ENCODE measurements at places on chromosomes 7 and 10.
A peak's percentile ranks its signal among the peaks of the same experiment; 100 is the strongest.

DNA sequence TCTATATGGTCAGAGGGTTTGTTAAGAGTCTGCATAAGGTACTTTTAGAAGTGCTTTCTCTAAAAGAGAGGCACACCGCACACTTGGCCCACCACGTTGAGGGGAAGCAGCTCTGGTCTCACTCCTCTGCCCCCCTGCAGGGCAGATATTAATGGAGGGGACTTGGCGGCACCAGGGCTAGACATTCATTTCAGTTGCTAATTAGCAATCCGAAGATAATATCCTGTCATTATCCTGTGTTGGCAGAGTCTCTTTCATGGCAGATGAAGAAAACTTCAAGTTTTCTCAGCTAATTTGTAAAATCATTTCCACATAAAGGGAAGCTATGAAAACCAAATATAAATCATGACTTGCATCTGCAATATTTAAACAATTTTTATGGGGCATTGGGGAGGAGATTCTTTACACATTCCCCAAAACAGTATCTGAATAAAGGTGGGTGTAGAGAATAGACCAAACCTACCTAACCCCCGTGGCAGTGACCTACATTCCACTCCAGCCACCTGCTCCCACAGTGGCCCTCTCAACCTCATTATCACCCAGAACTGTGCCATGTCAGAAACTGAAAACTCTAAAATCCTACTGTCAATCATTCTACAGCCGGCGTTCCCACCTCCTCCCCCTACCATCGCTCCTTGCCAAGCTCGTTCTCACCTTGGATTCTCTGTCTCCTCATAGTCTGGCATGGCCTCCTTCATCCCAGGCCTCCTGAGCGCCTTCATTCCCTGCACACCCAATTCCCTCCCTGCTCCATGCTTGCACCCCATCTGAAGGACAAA, 54.1 kb upstream of the STK17A start:
- no peak for DNase-seq

DNA sequence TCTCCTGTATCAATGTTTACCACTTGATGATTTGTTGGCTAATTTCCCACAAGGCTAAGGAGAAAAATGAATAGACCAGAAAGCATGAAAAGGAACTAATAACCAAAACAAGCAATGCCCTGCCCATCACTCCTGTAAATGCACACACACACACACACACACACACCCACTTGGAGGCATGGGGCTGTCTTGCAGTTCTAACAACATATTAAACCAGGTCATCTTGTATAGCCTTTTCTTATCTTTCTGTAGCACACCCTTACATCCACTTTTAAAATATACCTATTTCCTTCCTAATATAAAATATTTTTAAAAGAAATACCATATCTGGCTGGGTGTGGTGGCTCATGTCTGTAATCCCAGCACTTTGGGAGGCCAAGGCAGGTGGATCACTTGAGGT, 105.3 kb downstream of the CTTNBP2 start:
- DNase-seq, result no peak

GRCh38 chr10:120460776-120461175, 3.7 kb downstream of the PLPP4 start:
- no peak for DNase-seq

DNA sequence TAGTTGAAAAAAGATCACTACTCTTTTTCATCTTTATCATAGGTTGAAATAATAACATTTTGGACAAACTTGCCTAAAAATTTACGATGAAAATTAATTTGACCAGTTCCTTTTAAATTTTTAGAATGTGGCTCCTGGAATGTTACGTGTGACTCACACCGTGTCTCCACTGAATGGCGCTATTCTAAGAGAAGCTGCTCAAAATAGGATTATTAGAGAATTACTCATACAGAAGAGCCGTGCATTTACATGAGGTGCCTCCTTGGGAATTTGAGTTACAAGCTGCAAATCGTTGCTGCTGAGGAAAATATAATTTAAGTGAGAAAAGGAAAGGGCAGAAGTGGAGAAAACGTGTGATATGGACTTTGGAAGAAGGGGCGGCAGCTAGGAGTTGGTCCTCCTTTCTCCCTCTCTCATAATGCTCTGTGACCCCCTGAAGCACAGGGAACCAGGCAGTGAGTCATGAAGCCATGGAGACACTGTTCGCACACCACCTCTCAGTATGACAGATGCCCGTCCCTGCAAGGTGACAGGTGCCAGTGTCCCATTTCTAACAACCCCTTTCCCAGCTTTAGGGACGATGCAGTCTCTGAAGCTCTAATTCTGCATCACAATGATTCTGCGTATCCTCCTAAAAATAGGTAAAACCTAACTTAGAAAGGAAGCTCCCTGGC, 323.2 kb upstream of the COBL start:
- DNase-seq, result no peak

DNA sequence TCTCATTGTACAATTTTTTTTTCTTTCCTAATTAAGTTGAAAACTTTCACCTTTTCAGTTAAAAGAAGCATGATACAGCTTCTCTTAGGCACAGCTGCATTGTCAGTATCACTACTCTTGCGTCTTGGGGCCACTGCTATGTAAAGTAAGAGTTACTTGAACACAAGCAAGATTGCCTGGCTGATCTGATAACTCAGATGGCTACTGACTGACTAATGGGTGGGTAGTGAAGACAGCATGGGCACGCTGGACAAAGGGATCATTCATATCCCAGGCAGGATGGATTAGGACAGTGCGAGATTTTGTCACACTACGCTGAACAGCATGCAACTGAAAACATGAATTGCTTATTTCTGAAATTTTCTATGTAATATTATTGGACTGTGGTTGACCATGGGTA, 11.6 kb upstream of the ADAMTS14 start:
- DNase-seq, result no peak

- DNase-seq, result peak; percentile 12
These were observed 1.4 kb downstream of the PPP1R17 start for GRCh38 chr7:31688372-31688771.

GRCh38 chr10:78199005-78199725, 165.5 kb downstream of the RPS24 start:
- no peak for DNase-seq

DNA sequence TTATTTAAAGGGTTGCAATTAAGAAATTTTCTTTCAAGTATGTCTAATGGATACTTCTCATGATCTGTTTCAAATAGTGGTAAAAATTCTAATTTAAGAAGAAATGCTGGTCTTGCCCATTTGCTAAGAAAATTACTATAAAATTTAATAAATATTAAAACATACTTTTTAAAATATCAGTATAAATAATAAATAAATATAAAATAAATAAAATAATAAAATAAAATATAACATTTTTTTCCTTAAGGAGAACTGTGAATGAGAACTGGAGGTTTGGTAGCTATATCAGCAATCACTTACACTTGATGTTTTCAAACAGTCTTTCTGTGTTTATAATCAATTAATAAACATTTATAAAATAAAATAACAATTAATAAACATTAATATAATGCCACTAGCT, 266.1 kb downstream of the HGF start:
- DNase-seq, result no peak

DNA sequence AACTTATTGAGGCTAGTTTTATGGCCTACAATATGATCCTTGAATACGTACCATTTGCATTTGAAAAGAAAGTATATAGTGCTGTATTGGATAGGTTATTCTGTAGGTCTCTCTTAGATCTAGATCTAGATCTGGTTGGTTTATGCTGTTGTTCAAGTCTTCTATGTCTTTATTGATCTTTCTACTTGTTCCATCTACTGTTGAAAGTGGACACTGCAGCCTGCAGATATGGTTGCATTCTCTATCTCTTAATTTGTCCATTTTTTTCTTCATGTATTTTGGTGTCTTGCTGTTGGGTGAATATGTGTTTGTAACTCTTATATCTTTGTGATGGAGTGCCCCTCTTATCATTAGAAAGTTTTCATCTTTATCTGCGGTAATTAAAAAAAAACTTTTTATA, 139.4 kb upstream of the PCDH15 start:
- no peak for DNase-seq

DNA sequence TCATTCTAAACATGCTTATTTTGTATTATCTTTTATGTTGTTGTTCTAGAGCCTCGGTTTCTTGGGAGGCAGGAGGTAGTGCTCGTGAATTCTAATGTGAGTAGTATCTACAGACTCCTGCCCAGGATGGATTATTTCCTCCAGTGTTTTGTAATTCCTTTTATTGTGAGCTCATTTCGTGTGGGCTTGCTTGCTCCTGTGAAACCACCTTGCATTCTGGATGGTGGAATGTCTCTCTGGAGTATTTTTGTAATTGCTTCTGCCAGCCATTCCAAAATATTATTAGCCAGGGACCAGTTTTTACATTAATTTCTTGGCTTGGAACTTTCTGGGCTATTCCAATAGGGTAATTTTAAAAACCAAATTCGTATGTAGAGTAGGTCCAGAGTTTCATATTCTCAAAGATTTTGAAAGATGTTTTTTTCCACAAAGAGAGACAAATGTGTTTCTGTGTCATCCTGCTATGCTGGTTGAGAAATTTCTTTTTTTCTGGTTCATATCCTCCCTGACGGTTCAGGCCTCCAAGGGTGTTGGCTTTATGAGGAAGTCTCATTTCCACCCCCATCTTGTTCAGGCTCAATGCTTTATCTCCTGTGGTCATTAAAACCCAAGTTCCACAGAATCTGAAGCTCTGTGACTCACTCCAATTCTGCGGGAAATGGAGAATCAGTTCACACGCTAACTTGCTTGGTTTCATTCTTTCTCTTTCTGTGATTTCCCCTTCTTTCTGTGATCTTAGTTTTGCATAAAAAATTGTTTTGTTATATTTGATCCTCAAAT, 41.7 kb upstream of the CALD1 start:
- peak; percentile 45 for DNase-seq

DNA sequence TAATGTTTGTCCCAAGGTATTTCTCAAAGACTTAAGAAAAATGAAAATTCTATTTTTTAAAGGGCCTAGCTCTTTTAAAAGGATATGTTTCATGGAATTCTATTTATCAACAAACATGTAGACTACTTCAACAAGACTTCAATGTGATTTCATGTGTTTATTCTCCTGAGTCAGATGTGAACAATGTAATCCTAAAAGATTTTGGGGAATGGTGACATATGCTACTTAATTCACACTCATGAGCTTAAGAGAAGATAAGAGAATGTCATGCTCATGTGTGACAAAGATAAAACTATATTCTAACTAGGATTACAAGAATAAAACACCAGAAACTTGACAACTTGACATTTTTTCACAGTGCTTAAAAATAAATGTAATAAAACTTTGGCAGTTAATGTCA, 127.5 kb downstream of the TES start:
- no peak for DNase-seq

DNA sequence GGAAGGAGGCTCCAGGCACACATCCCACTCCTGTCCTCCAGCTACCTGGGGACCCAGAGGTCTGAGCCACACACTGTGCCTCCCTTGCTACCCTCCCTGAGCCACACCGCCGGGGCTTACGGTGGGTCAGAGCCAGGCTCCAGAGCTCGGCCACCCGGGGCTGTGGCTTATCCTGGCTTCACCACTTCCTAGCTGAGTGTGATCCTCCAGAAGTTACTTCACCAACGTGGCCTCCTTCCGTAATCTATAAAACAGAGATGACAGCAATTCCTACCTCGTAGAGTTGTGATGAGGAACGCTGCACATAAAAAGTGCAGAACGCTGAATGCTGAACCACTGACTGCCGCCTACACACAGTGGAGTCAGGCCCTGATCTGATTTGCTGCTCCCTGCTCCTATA, 285.0 kb downstream of the PRPF18 start:
- no peak for DNase-seq

DNA sequence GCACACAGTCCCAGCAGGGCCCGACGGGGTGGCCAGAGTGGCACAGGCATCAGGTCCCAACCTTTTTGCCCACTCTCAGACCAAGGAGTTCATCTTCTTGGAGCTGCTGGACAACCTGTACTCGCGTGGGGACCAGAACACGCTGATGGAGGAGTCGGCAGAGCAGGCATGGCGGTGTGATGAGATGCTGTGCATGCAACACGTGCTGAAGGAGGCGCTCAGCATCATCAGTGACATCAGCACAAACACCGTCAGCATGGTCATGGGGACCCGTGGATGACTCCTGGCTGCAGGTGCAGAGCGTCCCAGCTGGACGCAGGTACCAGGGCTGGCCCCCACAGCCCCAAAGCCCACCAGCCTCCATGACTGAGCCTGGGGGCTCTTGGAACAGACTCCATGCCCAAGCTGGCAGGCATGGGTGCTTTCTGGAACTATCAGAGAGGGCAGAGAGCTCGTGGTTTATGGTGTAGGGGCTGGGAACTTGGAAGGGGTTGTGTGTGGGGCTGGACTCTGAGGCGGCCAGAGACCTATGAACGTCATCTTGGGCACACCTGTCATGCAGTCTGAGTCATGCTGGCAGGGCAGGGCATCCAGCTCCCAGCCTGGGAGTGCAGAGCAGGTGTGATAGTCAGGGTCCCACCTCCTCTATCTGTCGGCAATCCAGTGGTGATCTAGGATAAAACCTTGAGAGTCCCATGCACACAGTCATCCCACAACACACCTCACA, 8.2 kb upstream of the MTPAP start:
- no peak for DNase-seq

- DNase-seq, result no peak
These were observed 65.0 kb downstream of the CCDC71L start for GRCh38 chr7:106595922-106596321.

GRCh38 chr10:51162002-51162401, 87.7 kb downstream of the PRKG1 start:
- no peak for DNase-seq

- DNase-seq, result no peak
These were observed 98.2 kb upstream of the KAT6B start for GRCh38 chr10:74728225-74728624.

DNA sequence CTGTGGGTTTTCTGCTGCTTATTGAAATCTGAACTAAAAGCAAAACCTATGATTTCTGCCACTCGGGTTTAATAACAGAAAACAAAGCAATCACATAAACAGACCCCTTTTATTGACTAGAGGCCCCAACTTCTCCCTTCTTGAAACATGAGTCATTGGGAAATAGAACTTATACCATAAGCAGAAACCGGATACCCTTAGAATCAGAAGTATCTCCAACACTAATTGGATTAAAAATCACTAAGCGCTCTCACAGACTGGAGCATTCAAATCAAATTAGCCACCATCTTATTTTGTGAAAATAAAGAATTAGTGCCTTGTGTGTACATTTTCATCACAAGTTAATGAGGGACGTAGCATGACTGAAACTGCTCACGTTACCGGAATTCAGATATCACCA, 206.9 kb downstream of the WDR11 start:
- DNase-seq, result no peak

GRCh38 chr10:4034907-4035598, 250.0 kb upstream of the KLF6 start:
- no peak for DNase-seq

GRCh38 chr7:66564045-66564444, 64.6 kb upstream of the KCTD7 start:
- DNase-seq, result no peak

GRCh38 chr10:114257498-114257897, 18.4 kb downstream of the VWA2 start:
- DNase-seq, result no peak

GRCh38 chr7:129831424-129832058, 121.2 kb downstream of the UBE2H start:
- DNase-seq, result no peak

Data from stimulated activated naive B cell treated with anti-CD40 and anti-IgM and Interleukin-4, amounts not matched to agents 10 μg/mL and 1 μg/mL and 100 μg/mL, for 72 hours (primary cell).